ENCODE measurements at places on chromosomes 7 and 10.

DNA sequence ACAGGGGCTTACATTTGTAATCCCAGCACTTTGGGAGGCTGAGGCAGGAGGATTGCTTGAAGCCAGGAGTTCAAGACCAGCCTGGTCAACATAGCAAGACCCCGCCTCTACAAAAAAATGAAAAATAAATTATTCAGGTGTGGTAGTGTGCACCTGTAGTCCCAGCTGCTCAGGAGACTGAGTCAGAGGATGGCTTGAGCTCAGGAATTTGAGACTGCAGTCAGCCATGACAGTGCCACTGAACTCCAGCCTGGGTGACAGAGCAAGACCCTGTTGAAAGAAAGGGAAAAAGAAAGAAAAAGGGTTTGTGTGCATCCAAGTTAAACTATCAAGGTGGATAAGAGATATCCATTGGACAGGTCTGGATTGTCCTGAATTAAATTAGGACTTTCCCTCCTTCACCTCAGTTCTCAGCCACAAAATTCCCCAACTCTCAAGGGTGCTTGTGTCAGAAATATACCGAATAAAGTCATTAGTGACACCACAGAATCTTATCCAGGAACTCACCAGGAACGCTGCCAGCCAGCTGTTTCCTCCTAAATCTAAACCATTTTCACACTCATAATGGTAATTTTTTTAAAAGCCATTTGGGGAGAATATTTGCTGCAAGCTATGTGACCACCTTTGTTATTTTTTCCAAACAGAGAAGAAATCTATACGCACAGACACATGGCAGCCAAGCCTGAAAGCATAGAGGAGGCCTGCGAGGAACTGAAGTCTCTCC, 12.0 kb downstream of the AFAP1L2 start:
- DNase-seq: no peak

DNA sequence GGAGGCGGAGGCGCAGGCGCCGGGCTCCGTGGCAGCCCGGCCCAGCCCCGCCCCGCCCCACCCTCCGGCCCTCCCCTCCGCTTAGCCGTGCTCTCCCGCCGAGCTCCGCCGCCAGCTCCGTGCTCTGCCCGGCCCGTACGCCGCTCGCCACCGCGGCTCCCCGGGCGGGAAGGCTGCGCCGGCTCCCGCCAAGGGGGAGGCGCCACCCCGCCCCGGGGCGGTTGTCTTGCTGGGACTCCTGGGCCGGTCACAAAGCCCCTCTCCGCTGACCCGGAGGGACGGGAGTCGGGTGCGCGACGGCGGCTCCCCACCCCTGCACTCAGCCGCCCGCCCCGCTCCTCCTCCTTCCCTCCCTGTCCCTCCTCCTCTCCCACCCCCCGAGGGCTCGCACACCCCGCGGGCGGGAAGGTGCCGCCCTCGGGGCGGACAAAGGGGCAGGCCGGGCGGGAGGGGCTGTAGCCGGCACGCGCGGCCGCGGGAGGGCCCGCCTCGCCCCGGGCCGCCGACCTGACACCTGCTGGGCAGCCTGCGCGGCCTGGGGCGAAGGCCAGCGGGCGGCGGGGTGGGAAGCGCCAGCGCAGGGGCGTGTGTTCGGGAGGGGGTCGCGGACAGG, 11.5 kb upstream of the SP8 start:
- DNase-seq: no peak

DNA sequence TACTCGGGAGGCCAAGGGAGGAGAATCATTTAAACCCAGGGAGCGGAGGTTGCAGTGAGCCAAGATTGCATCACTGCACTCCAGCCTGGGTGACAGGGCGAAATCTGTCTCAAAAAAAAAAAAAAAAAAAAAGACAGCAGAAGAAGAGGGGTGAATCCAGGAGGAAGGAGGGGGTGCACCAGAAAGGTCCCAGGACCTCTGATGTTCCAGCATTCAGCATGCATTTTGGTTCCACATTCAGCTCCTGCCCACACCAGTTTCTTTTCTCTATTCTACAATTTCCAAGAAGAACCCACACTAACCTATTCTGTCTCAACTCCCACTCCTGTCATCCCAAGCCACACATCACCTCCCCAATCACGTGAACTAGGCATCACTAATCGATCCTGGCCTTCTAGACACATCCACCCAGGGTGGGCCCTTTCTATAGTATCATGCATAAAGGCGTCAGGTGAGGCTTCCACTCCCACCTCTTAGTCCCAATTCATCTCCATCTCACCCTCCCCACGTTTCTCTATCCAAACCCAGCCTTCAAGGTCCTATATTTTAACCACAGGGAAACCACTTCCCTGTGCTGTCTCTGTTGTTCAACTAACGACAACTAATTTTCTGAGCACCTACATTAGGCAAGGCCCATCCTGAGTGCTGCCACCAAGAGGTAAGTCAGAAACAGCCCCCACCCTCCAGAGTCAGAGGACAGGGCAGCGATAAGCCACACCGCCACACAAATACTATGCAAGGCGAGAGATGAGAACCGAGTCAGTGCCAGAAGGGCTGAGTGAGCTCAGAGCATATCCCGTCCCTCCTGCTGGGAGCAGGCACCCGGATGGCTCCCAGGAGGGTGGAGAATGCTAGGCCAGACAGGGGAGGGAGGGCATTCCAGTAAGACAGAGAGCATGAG, 2.2 kb downstream of the ANXA11 start:
- peak; percentile 76 for DNase-seq

DNA sequence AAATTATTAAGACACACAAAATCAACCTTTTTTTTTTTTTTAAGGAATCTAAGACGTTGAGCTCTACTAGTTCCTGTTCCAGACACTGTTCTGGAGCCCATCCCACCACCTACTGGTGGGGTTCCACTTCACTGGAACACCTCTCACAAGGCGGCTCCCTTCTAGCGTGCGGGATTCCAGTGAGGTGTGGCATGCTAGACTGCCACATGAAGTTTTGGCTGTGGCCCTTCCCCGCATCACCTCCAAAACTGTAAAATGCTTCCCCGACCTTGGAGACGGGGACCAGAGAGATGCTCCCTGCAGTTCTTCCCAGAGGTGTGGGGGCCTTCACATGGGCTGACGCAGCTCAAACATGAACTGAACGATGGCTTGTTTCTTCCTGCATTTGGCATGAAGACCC, 12.6 kb downstream of the FAM53B start:
- DNase-seq: no peak

DNA sequence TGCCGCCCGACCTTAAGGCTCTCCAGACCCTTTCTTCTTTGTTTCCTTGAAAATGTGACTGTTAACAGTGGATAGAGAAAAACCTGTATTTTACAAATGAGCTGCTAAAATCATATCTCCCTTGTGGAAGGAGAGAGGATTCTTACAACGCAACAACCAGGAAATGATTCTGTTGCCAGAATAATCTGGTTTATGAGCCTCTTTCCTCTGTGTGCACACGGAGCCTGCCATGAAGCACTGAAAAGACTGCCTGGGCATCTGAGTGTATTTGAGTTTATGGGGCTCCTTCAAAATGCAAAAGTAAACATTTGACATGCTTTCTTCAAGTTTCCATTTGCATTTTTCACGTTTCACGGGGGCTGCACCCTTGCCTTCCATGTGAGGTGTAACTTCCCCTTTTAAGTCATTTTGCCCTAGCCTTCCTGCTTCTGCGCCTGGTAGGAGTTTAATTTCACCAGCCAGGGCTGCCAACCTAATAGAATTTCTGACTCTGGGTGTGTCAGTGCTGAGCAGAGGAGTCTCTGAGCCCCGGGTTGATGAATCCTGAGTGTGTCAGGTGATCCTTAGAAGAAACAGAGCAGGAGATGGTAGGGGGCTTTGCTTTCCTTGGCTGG, 101.2 kb downstream of the GRB10 start:
- no peak for DNase-seq

DNA sequence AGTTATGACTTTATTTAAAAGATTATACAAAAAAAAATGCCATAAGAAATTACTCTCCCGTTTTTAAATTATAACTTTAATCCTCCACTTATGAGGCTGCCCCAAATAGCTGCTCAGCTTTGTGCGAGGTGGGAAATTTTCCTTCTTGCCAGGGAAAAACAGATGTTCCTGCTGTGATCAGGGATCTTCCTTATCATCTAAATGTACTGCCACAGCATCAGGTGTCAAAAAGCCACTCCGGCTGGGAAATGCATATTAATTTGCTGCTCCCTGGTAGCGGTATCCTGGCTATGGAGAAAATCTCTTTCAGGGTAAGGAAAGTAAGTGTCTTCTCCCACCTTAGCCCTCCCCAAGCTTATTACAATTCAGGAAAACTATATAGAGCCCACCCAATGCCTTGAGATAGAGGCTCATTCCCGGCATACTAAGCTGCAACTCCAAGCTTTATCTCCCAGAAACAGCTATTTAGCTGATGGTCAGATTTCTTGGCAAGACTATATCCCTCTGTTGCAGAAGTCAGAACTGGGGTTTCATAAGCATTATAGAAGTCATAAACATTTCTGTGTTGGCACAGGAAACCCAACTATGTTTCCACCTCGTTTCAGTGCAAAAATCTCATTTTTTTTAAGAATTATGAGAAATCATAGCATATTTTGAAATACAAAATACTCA, 360.4 kb downstream of the PARD3 start:
- no peak for DNase-seq

GRCh38 chr10:13528875-13529713, at the start of gene BEND7:
TSS of gene BEND7 (minus strand) at chr10:13529014. CDS start at chr10:13528533, 481 bp downstream.
- no peak for DNase-seq

GRCh38 chr10:31808258-31809218, 120.1 kb downstream of the ARHGAP12 start:
- peak; percentile 5 for DNase-seq

- no peak for DNase-seq
These were observed 155.2 kb upstream of the BMPER start for GRCh38 chr7:33750177-33750576.

- DNase-seq: no peak
These were observed 330.8 kb downstream of the PCDH15 start for GRCh38 chr10:54470324-54470631.

- DNase-seq: no peak
These were observed 11.8 kb downstream of the NCOA4 start for GRCh38 chr10:46018453-46019176.

- no peak for DNase-seq
These were observed 5.4 kb upstream of the TNS3 start for GRCh38 chr7:47587351-47587750.
